B cell (primary cell): ENCODE measurements at places on chromosomes 6 and 20.

- DNase-seq: no peak
Measured at GRCh38 chr6:38959138-38959537, 89.4 kb upstream of the GLP1R start.

DNA sequence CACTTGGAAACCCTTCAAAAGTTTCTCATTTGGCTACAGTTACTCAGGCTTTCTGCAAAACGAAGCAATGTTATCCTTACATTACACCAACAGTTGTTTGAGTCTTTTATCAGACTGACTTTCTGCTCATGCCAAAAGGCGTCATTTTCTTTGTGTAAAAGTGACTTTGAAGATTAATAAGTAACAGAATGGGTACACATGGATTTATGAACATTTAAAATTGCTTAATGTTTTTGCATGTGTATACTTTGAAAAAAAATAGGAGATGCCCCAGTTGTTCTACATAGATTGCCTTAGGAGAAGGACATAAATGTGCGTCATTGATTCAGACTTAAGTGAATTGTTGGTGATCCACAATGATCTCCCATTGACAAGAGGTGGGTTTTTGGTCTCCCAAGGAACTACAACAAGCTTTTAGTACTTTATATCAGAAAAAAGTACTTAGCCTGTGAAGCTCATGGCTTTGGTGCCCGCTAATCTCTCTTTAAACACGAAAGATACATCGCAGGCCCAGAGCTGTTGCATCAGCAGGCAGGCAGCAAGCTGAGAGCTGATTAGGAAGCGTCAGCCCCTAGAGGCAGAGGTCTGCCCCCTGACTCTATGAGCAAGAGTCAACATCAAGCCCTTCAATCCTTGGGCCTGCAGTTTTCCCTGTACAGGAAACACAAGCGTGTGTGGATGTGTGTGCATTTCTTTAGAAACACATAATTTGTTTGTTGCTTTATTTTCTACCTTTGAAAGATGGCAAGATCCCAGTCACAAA is 45.9 kb downstream of the SLC22A3 start:
- no peak for DNase-seq

DNA sequence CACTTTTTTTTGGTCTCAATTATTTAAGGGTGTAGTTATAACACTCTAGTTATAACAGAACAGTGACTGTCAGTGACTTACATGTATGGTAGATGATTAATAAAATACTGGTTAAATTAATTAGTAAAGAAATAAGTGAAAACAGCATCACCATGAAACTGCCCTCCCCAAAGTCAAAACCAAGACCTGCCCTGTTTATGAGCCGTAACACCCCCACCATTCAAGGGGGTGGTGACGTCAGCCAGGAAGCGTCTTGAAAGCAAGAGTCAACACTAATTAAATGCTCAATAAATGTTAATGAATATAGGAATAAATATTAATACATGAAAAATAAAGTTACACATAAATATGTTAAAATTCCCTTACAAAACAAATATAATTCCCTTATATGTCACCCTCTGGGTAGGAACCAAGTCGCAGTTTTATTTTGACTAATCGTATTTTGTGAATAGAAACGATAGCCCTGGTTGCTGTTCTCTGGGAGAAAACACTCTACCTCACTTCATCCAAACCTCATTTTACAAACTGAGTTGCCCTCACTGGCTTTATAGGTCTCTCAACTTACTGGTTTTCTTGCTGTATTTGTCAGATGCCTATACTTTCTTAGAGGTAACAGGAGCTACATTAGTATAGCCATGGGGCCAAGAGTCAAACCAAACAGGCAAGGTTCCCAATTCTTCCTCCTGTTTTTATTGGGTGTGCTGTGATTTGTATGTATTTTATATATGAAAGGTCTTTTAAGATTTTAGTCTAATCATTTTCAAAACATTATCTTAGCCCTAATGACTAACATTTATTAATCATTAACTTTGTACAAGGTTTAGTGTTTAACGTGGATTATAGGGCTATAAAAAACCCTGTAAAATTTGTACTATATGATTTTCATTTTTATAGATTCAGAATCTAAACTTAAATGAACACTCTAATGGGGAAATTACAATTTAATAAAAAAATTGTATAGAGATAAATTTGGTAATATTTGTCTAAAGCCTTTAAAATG is 227.9 kb upstream of the IRAK1BP1 start:
- no peak for DNase-seq

DNA sequence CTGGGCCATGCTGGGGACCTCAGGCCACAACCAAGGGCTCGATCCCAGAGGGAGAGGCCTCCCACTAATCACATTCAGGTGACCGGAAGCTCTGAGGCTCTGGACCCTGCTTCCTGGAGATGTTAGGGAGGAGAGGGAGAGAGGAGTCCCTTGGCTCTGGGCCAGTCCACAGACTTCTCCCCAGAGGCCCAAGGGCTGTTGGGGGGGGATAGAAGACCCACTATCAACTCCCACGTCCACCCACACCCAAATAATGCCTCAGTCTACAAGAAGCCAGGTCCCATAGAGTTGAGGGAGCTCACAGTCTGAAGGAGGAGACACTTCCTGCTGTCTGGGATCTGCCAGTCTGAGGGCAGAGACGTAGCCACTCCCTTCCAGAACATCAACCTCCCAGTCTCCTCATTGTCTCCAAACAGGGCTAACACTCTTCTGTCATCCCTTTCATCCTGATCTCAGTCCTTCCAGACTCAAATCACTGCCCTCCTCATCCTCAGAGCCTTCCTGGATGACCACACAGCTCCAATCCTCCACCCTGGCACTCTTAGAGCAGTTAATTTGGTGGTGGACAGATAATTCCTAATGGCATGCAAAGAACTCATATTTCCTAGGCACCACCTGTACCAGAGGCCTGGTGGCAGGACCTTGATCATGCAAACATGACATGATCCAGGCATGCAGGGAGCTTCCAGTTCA is 69.9 kb downstream of the MRPL14 start:
- no peak for DNase-seq

DNA sequence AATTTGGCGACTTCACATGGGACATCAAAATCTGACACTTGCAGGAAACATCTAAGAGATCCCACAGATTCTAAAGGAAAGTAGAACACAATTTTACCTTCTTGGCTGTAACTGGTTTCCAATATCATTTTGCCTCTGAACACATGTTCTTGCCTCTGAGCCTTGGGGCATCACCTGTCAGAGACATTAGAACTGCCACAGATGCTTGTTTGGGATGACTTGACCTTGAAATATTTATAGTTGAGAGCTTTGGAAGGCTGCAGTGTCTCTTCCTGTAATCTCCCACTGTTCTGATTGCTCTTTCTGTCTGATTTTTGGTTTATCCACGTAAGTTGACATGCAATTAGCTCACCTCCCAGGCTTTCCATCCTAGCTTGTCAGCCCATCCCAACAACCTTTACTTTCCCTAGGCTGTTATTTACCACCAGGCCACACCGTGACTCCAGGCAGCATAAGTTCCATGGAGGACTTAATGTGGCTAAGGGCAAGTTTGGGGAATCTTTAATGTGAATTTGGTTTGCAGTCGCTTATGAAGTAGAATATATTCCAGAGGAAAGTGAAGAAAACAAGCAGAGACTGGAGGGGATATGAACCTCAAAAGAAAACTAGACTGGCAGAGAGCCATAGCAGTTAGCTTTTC is 256.5 kb upstream of the RIN2 start:
- DNase-seq: no peak

DNA sequence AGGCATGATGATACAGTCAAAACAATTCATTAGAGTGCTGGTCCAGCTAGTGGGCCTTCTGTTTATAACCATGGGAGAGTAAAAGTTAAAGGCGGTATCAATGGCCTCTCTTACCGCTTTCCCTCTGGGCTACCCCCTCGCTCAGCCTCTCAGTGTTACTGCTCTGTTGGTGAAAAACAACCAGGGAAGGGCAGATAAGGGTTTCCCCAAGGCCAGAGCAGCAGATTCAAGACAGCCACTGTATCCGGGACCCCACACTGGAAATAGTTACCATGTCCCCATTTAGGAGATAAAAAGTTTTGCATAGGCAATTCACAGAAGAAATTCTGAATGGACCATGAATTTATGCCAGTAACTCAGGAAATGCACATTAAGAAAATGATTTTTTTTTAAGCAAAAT is 13.4 kb downstream of the SCGN start:
- DNase-seq: no peak

GRCh38 chr20:44552950-44553908 is 29.1 kb upstream of the PKIG start:
- DNase-seq: no peak

DNA sequence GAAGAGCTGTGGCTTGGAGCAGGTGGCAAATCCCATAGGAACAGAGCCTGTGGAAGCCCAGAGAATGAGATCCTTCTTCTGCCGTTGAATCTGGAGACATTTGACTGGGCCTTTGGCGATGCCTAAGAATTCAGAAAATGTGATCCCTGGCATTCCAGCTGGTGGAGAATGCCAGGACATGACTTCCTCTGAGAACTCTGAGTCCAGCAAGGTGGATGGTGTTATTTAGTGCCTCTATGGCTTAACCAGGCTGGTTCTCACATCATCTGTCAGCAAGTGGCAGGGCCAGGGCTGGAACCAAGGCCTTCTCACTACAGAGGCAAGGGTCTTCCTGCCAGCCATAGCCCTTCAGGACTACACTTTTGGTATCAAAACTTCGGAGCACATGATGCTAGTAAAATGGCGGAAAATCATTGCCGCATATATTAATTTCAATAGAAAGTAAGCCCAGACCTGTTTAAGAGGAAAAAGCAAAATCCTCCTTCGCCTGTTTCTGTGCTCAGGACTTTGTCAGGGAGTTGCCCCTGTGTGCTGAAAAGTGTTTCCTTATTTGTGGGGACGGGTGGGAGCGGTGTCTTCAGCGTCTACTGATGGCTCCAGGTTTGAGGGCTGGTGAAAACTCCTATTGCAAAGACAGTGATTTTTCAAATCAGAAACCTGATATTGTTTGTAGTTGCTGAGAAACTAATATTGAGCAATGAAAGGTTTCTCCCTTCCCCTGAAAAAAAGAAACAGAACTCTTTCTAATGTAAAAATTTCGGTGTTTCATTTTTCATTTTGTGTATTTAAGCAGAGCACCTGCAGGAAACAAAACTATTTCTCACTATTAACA is 23.9 kb downstream of the DUSP22 start:
- DNase-seq: peak; percentile 45

- no peak for DNase-seq
Measured at GRCh38 chr6:55293116-55293515, 34.2 kb upstream of the GFRAL start.

DNA sequence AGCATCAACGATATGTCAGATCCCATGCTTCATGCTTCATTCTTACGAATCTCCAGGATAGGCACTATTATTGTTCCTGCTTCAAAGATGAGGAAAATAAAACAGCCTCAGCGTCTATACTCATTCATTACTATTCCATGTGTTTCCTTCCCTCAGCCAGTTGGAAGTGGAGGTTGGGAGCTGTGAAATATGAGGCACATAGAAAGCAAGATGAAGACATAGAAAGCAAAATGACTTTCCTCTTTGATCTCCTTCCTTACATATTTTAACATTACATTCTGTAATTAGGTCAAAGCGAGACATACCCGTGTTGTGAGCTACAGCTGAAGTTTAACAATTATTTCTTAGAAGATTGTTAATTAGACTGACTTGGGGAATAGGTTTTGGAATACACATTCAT is 125.4 kb downstream of the FYN start:
- no peak for DNase-seq

- peak; percentile 79 for DNase-seq
Measured at GRCh38 chr20:63896264-63897105, 1.6 kb downstream of the DNAJC5 start.

DNA sequence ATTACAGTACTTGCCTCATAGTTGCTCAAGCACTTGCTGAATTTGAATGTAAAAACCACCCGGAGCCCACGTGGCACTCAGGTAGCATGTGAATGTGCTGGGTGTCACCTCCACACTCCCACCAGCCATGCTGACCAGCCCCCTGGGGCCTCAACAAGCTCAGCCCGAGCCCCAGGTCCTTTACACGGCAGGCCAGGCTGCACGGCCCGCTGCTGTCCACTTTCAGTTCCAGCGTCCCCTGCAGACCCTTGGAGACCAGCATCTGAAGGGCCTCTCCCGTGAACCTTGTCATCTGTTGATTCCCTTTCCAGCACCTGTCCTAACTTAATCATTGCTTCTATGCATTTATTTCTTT is 33.3 kb upstream of the ZBP1 start:
- DNase-seq: peak; percentile 8

DNA sequence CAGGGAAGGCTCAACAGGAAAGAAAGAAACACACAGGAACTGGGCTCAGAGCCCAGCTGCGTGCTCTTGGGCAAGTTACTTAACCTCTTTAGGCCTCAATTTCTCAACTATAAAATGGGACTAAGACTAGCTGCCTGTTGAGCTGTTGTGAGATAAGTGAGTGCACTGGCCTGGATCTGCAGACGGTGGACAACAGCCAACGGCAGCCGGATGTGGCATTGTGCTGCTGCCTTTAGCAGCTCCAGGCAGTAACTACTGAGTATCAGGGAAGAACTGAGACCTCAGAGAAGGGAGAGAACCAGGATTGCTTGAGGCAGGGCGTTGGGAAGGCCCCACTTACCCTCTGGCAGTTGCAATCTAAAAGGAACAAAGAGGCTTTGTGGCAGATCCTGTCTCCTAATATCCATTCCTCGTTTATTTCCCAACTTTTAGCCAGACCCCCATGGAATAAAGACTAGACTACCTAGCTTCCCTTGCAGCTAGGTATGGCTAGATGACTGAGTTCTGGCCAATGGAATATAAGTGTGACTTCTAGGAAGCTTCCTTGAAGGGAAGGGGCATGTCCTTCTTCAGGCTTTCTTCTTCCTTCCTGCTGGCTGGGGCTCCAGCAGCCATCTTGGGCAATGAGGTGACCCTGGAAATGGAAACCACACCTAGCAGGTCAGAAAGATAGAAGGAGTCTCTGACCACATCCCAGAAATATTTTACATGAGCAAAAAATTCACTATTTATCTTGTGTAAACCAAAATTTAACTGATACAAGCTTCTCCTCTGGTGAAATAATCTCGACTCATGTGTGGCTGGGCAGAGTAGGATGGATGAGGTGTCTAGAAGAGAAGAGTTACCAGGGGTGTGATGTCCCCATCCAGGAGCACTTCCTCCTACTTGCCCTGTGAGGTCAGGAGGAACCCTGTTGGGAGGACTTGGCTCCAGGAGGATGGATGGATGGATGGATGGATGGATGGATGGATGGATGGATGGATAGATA is 67.6 kb downstream of the MRPL14 start:
- DNase-seq: no peak

- no peak for DNase-seq
Measured at GRCh38 chr20:22826306-22827230, 208.5 kb upstream of the SSTR4 start.

- DNase-seq: no peak
Measured at GRCh38 chr20:58614984-58615760, 35.9 kb upstream of the STX16 start.
